HuH-7.5 (cell line): ENCODE measurements at places on chromosomes 6 and 20.

DNA sequence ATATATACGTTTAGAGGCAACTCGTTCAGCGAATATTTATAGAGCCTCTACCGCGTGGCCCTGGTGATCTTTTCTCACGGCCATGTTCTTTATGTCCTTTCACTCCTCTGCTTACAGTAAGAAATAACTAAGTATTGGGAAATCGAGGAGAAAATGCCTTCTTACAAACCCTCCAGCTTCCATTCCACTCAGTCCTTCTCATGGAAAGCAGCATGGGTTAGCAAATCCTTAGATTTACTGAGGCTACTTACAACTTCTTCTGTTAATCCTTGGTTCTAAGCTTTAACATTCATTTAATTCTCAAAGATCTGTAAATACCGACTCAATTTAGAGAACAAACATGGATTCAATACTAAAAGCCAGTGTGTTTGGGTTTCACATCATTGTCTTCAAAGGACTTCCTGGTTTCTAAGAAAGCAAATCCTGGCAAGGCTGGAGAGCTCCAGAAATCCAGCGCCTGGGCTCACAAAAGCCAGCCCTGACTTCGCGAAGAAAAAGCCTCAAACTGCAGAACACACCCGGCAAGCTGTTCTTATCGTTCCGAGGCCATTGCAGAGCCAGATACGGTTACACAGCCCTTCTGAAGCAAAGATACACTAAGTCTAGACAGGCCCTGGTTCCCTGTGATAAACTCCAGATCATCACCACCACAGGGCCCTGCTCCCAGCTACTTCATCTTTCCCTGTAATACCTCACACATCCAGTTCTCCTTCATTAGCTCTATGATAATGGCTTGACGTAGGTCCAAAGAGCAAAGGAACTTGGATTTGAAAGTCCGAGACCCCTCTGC, 19.2 kb downstream of the AGPAT4 start:
- DNase-seq, result no peak

- DNase-seq, result no peak
Observed at GRCh38 chr6:134258849-134259306, 59.0 kb downstream of the SGK1 start.

DNA sequence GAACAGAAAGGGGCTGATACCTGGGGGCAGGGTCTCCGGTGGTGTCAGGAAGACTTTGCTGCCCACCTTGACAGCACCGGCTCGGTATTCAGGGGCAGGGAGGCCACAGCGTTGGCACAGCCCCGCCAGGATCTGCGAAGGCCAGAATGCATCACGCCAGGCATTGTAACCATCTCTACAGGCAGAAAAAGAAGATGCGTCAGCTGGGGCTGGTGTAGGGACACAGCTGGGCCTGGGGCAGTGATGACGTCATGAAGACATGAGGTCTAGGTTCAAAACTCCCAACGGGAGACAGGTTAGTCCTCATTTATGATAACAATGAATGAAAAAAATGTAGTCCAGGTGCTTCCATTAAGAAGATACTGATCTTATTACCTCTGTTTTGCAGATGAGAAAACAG, 22.0 kb downstream of the ERGIC3 start:
- DNase-seq, result no peak

DNA sequence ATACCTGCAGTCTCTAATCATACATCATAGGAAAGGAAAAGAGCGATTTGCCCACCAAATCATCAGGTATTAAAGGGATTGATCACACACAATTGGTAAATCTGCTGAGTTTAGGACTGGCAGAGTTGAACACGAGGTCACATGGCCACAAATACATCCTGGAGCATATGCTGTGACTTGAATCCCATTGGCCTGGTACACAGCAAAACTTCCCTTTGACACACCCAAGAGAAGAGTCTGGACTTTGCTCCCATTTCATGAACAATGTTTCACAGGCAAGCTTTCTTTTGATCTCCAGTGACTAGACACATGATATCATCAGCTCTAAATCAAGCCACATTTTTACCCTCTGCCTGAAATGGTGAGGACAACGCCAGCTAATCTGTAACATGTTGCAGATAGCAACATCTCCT, 117.9 kb downstream of the ISM1 start:
- no peak for DNase-seq

GRCh38 chr6:19452495-19452894, 384.7 kb upstream of the ID4 start:
- DNase-seq, result no peak

GRCh38 chr6:15969236-15969778, 159.6 kb upstream of the MYLIP start:
- DNase-seq, result no peak

GRCh38 chr6:31112478-31112877, at the start of gene C6orf15:
Gene C6orf15, minus strand, starts transcription at chr6:31112575. Its CDS starts 20 bp downstream, at chr6:31112555.
- no peak for DNase-seq
